ENCODE measurements at places on chromosomes 4 and X.

- DNase-seq: peak; percentile 83
Observed at GRCh38 chr4:159283696-159284095, 180.8 kb downstream of the RAPGEF2 start.

DNA sequence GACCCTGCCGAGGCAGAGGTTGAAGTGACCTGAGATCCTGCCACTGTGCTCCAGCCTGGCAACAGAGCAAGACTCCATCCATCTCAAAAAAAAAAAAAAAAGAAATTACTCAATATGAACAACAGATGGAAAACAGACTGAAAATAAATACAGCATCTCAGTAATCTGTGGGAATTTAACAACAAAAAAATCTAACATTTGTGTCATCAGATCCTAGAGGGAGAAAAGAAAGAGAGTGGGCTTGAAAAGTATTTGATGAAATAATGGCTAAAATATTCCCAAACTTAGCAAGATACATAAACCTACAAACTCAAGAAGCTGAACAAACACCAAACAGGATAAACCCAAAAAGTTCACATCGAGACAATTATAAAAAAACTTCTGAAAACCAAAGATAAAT is 84.7 kb downstream of the CENPC start:
- no peak for DNase-seq

DNA sequence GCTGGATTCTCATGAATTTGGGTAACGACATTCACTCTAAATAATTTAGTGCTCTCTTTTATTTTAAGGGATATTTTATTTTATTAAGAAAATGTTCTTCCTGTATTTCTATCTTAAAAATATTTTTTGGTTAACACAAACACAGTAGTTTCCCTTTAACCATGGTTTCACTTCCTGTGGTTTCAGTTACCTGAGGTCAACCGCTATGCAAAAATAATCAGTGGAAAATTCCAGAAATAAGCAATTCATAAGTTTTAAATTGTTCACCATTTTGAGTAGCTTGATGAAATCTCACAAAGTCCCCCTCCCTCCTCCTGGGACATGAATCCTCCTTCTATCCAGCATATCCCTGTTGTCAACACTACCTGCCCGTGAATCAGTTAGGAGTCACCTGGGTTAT is 71.4 kb downstream of the GBA3 start:
- DNase-seq: no peak

DNA sequence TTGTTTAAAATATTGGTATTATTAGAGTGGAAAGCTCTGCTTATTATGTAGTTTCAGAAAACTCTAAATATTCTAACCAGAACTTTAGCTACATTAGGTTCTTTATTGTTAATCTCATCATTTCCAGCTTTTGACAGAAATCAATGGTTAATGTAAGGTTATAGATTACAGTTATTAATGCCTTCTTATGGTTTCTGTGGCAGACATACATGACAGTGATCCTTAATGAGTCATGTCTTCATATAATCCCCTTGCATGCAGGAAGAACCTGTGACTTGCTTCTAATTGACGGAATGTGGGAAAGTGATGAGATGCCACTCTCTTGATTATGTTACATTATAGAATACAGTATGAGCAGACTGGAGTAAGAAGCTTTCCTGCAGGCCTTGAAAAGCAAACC is 23.5 kb downstream of the KLHL8 start:
- DNase-seq: no peak

- no peak for DNase-seq
Observed at GRCh38 chr4:166658585-166658984, 575.7 kb downstream of the SPOCK3 start.

GRCh38 chr4:152132776-152133175 is 372.0 kb upstream of the GATB start:
- DNase-seq: no peak

GRCh38 chr4:152045807-152046571 is 285.2 kb upstream of the GATB start:
- DNase-seq: no peak

DNA sequence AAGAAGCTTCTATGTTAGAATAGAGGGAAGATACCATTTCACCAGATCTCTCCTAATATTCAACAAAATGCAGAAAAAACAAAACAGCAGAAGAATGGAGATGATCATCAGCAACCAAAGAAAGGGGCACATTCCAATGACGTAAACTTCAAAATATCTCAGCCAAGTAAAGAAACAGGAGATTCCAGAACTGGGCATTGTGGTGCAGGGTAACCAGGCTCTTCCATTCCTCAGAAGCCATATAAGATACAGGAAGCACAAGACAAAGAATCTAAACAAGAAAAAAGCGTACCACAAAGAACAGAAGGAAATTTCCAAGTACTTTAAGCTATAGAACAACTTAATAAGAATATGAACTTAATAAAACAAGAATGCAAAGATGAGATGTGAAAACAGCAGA is 6.9 kb upstream of the ARMCX4 start:
- DNase-seq: no peak

- peak; percentile 62 for DNase-seq
Observed at GRCh38 chr4:108466936-108467902, 153.2 kb upstream of the RPL34 start.

DNA sequence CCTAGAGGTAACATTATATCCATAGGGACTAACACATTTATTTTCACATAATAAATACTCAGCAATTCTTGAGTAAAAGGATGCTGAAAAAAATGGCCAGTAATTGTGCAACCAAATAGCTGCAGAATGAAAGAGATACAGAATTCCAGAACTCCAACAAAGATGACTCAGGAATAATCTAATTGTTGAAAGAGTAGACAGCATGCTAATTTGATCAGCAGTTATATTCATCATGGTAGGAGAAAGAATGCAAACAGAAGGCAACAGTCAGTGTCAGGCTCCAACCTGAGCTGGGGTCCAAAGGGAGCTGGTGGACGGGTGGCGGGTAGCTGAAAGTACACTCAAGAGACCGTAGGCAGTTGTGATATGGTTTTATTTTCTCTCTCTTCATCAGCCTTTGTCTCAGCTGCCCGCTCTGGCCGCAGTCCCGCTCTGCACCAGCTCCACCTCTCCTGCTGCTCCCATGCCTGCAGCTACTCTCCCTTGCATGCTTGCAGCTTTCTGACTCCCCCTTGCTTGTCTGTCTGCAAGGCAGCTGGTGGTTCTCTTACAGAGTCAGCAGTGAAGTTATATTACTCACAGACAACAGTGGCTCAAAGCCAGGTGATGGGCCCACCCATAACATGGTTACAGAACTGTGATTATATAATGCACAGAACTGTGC is 1150.1 kb downstream of the STIM2 start:
- DNase-seq: peak; percentile 63

DNA sequence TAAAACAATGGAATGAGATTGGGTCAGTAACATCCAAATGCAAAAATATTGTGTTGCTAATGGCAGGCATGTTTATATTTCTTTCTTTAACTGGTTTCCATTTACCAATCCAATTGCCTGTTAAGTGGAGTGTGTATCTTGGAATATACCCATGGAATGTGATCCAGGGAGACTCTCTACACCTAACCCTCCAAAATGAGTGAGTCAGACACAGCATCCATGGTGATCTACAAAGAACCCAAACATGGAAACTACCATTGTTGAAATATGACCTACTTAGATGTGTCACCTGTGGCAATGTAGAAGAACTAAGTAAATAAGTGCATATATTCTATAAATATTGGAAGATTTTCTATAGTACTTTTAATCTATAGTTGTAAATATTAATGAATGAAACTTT is 110.3 kb downstream of the AREG start:
- peak; percentile 71 for DNase-seq

GRCh38 chrX:83934220-83934619 is 73.3 kb downstream of the CYLC1 start:
- no peak for DNase-seq

- peak; percentile 71 for DNase-seq
Observed at GRCh38 chrX:55710701-55711100, 6.8 kb upstream of the RRAGB start.

- DNase-seq: no peak
Observed at GRCh38 chrX:150361070-150361776, 1.9 kb upstream of the MAMLD1 start.

- DNase-seq: peak; percentile 74
Observed at GRCh38 chr4:7861440-7861881, 78.2 kb downstream of the AFAP1 start.

GRCh38 chrX:15515931-15516330 is 15.3 kb downstream of the BMX start:
- peak; percentile 88 for DNase-seq

GRCh38 chr4:41216294-41217019 is 2.1 kb upstream of the APBB2 start:
- peak; percentile 77 for DNase-seq

- DNase-seq: no peak
Observed at GRCh38 chrX:150655788-150656187, 37.4 kb upstream of the MTMR1 start.

GRCh38 chr4:173417833-173418232 is 18.9 kb upstream of the SCRG1 start:
- no peak for DNase-seq

DNA sequence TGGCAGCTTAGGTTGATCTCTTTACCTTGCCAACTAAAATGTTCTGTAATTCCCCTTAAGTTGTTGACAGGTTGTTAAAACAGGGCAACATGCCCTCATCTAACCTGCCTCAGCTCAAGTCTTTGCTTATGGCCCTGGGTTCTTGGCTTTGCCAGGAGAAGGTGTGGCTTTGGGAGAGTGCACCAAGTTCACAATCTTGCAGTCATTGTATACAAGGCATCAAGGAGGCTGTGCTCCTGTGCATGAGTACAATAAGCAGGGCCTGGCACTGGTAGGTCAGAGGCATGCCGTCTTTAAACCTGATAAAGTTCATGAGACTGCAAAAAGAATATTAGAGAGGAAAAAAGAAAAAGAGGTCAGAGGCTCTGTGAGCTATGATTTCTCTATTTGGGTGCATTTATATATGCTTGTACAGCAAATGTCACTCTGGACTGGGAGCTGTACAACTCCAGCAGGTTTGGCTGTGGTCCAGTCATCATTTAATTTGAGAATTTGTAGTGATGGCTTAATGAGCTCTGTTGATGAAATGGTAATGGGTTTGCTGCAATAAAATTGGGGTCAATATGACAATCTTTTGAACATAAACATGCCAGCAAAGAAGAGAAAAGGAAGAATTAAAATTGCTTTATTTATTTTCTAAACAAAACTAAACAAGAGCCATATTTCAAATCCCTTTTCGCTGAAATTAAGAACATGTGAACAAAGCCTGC is 30.3 kb downstream of the AREG start:
- no peak for DNase-seq

GRCh38 chr4:159451006-159451405 is 348.1 kb downstream of the RAPGEF2 start:
- peak; percentile 16 for DNase-seq

DNA sequence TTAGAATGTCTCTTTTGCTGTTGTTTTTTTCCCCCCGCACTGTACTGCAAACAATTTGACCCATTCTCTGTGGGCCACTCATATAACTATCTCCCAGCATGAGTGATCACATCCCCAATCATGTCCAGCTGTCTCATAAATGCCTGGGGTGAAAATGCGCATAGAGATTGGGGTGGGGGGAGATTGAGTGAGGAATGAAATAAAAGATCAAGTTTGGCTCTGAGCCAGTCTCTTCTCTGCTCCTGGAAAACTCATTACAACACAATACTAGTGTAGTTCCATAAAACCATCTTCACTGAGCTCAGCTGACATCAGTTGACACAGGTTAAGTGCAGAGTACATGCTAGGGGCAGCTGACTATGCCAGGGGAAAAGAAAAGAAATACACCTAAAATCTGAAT is 96.9 kb downstream of the EGF start:
- no peak for DNase-seq

DNA sequence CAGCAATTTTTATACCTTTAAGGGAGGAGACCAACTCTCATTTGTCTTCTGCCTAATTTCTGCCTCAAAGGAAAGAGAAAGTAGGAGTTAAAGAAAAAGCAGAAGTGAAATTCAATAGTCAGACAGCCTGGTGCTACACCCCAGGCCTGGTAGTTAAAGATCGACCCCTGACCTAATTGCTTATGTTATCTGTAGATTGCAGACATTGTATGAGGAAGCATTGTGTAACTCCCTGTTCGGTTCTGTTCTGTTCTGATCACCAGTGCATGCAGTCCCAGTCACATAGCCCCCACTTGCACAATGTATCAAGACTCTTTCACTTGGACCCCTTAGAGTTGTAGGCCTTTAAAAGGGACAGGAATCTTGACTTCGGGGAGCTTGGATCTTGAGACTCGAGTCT is 335.9 kb upstream of the AR start:
- no peak for DNase-seq

DNA sequence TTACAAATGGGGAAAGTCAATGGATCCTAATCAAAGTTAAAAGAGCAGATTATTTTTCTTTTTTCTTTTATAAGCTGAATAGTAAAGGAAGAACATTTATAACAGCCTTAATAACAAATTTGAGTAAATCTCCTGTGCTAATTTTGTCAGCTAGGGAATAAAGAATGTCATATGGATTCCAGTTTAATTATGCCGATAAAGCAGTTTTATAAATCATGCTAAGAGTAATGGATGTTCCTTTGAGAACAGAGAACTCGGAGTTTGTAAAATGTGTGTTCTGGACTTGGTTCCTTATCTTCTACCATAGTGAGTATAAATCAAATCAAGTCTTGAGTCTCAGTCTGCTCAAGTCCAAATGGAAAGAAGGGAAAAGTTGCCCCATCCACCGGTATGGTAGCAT is 180.3 kb upstream of the FTHL17 start:
- DNase-seq: no peak

DNA sequence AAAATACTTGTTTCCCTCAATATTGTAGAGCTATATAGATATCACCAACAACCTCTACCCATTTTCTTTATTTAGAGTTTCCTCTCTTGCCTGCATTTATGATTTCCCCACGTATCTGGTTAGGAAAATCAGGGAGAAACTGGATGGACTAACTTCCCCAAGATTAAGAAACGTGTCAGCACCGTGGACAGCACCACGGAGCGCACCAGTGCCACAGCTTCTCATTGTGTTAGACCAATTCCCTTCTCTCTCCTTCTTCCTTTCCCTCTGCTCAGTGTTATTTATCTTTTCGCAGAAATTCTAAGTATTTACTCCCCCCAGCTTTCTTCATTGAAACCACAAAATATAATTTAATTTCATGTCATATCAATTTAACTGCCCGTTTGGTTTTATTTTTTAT is 568.6 kb upstream of the BOD1L1 start:
- peak; percentile 40 for DNase-seq

DNA sequence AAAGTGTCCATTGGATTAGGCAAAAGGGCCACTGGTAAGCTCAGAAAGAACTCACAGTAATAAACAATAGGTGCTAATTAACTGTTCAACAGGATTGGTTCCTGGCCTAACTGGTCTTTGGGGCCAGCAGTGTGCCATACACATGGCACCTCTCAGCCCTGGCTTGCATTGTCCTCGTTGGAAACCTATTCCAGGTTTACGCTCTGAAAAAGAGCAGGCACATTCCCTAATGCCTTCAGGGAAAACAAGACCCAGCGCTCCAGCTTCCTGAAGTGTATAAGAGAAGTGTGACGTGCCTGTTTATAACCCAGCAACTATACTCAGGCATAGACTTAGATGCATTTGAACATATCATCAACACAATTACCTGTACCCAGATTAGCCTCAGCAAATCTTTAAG is 51.9 kb upstream of the RBM47 start:
- no peak for DNase-seq

DNA sequence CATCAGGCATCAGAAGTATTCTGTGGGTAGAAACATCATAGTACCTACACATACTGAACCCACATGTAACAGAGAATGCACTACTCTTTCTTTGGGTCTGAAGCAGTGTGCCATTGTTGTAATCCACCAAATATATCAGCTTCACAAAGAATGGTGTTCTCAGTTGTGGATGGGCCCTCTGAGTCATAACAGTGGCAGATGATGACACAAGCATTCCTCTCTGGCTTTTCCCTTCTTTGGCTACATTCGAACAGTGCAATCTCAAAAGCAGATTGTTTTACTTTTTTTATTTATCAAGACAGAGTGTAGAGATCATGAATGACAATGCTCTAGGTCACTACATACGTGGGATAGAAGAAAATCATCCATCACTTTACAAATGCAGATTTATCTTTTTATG is 247.2 kb upstream of the EPHA5 start:
- peak; percentile 12 for DNase-seq
